ENCODE measurements at places on chromosomes 3 and 15.

DNA sequence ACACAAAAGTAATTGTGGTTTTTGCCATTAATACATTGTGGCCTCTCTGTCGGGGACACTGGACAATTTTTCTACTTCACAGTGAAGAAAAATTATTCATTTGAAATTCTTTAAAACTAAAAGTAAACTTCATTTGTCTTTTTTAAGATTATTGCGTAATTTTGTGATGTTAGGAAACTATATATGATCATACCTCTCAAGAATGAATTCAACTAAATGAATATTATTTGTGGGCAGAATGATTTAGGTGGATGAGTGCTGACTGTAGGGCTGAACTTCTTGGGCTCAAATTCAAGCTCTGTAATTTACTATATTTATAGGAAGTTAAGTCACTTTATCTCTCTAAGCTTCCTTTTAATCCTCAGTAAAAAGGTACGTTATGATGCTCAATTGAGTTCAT, 441.2 kb downstream of the ROBO1 start:
- DNase-seq = no peak

GRCh38 chr15:27408428-27408827, 437.4 kb downstream of the GABRG3 start:
- no peak for DNase-seq

DNA sequence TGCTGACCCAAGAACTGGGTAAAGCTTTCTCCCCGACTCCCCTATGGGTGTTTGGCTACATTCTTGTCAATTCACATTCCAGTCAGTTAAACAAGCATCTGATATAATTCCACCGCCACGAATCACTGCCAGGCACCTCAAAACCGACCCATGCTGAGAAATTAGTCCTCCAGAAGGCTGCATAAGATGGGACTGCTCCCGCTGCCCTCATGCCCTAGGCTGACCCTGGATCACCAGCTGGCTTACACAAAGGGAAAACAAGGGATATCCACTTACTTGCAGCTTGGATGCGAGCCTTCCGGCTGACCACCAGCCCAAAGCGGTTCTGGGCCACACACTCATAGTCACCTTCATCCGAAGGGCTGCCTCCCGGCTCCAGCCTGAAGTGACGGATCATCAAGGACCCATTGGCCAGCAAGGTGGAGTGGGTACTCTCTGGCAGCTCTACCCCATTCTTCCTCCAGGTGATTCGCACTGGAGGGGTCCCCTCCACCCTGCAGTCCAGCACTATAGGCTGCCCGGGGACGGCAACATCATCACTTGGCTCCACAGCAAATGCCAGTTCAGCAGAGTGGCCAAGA, 2.9 kb downstream of the IGDCC3 start:
- DNase-seq = no peak

DNA sequence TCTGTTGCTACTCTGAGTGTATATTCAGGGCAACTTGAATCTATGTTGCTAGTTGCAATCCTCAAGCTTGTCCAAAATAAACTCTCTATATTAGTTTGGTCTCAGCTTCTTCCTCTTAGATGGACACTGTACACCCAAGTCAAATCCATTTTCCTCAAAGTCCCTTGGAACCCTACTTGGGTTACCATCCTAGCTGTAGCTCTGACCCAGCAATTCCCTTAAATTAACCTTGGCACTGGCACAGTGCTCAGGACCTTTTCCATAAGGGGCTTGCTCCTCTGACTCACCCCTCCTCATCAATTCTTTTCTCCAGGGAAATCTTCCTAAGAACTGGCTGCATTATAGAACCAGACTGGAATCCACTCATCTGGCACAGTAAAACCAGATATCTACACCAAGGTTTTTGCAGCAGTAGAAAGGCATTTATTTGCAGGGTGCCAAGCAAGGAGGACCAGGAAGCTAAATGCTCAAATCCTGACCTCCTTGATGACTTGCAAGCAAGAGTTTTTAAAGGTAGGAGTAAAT, 44.9 kb upstream of the B3GALNT1 start:
- no peak for DNase-seq

- DNase-seq = no peak
Measured at GRCh38 chr3:70861234-70861633, 548.8 kb upstream of the MDFIC2 start.

- DNase-seq = no peak
Measured at GRCh38 chr3:66985336-66985920, 12.7 kb upstream of the KBTBD8 start.

GRCh38 chr15:34038871-34039789, at the start of gene AVEN:
Gene AVEN (minus strand): TSS chr15:34039204. CDS start chr15:34039046, 158 bp downstream.
- peak; percentile 50 for DNase-seq

- DNase-seq = peak; percentile 16
Measured at GRCh38 chr3:47283193-47283537, 421 bp downstream of the KLHL18 start.

GRCh38 chr3:107409365-107409764, 32.1 kb downstream of the CCDC54 start:
- DNase-seq = no peak

DNA sequence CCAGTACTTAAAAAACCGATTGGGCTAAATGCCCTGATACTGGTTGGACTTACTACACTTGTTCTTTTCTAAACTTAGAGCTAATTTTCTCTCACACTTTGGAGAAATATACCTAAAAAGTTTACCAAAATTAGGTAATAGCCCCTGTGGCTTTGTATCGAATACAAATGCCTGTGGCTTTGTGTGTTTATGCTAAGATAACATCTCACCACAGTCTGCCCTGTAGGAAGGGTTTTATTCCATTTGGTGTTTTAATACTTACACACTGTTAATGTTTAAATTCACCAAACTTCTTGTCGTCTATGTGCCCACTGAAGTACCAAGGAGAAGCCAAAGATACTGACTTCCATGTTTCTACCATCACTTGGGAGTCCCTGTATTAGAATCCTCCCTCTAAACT, 66.4 kb downstream of the BCHE start:
- no peak for DNase-seq

- DNase-seq = no peak
Measured at GRCh38 chr15:62994439-62994838, 48.1 kb upstream of the TPM1 start.

- no peak for DNase-seq
Measured at GRCh38 chr3:77296527-77296926, 256.6 kb downstream of the ROBO2 start.

GRCh38 chr3:108524537-108524936, 14.1 kb upstream of the MYH15 start:
- DNase-seq = no peak

GRCh38 chr3:45554006-45554666, 40.4 kb upstream of the LIMD1 start:
- no peak for DNase-seq

DNA sequence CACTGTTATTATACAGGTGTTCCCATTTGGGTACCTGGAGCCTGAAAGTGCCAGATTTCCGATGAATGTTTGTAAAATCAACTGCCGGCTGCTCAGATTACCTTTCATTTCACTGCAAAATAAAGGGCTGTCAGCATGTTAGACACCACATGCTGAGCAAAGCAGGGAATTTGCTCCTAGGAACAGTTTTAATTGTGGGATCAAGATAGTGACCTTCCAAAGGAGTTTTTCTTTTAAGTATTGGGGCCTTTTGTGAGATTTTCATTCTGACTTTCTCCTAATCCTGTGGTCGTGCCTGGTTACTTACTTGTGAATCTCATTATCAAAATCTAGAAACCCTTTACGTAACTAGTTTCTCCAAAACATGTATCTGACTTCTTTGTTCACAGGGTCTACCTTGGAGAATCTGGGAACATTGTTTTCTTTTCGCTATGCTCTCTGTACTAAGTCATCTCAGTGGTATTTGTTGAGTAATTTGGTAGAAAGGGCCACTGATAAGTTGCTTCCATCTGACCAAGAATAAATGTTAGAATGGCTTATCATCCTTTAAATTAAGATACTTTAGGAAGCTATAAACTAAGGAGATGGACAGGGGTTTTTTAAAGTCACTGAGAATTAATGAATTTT, 40.8 kb upstream of the LRTM1 start:
- no peak for DNase-seq

- DNase-seq = no peak
Measured at GRCh38 chr3:108511055-108511454, 659 bp upstream of the MYH15 start.

DNA sequence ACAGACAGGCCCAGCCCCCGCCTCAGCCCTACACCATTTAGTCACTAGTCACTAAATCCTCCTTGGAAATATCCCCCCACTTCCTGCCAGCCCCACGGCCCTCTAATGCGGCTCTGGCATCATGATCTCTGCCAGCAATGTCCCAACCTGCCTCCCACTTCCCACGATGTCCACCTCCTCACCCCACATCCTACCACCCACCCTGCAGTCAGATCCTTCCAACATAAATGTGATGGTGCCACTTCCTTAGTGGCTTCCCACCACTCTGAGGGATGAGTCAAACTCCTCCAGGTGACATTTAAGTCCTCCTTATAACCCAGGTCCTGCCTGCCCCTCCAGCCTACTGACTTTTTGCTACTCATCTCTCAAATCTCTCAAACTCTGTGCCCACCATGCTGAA, 167.5 kb downstream of the SHQ1 start:
- no peak for DNase-seq

GRCh38 chr3:101867511-101867910, 18.2 kb downstream of the NFKBIZ start:
- DNase-seq = no peak

DNA sequence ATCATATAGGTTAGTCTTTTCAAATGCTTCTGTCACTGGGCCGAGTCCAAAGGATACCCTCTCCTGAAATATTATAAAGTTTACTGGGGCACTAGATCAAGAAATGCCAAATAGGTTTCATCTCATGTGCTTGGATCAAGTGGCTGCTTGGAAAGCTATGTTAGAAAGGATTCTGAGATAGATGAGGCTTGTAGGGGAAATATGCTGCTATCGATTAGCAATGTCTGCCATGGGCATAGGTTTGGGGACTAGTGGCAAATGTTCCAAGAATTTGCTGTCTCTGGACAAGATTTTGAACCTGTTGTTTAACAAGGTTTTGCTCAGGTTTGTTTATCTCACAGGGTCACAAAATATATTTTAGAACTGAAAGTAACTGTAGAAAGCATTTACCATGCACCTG, 23.0 kb upstream of the UBE2Q2 start:
- no peak for DNase-seq

DNA sequence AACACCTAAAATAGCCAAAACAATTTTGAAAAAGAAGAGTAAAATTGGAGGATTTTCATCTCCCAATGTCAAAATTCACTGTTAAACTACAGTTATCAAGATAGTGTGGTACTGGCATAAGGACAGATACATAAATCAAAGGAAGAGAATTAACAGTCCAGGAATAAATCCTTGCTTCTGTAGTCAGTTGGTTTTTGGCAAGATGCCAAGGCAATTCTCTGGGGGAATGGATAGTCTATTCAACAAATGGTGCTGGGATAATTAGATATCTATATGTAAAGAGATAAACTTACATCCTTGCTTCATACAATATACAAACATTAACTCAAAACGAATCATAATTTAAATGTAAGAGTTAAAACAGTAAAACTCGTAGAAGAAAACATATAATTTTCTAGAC, 57.9 kb upstream of the SELENOK start:
- DNase-seq = no peak

GRCh38 chr3:59970376-59970775, 920.6 kb upstream of the CFAP20DC start:
- DNase-seq = no peak

- no peak for DNase-seq
Measured at GRCh38 chr15:89964232-89964954, 36.7 kb upstream of the ZNF710 start.

DNA sequence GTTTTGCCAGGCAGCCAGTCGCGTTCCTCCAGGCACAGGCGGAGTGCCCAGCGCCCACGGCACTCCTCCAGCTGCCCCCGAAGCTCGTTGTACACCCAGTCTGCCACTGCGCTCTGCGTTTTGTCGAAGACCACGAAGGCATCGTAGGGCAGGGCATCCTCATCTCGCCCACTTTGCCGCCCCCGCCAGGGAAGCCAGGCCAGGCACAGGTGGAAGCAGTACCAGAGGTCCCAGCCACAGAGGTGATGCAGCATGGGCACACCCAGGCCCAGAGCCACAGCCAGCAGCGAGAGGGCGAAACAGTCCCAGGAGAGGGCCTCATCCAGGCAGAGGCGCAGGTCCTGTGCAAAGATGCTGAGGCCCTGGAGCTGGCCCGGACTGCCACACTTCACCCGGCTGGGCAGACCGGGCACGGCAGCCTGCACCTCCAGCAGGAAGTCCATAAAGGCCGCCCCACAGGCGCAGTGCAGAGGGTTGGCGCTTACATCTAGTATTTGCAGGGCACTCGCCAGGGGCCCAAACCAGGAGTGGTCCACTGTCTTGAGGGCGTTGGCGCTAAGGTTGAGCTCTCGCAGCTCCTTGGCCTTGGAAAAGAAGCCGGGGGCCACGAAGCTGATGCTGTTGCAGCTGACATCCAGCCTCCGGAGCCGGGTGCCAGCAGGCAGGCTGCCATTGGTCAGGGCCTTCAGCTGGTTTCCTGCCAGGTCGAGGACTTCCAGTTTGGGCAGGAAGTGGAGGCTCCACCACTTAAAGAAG, 3.7 kb downstream of the TLR9 start:
- no peak for DNase-seq

DNA sequence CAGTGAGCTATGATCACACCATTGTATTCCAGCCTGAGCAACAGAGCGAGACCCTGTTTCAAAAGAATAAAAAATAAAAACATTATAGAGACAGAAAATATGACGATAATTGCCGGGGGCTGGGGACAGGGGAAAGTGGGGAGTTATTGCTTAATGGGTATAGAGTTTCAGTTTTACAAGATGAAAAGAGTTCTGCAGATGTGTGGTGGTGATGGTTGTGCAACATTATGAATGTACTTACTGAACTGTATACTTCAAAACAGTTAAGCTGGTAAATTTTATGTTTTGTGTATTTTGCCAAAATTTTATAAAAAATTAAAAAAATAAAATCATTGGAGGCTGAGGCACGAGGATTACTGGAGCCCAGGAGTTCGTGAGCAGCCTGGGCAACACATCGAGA, 24.8 kb upstream of the ZNF774 start:
- no peak for DNase-seq

DNA sequence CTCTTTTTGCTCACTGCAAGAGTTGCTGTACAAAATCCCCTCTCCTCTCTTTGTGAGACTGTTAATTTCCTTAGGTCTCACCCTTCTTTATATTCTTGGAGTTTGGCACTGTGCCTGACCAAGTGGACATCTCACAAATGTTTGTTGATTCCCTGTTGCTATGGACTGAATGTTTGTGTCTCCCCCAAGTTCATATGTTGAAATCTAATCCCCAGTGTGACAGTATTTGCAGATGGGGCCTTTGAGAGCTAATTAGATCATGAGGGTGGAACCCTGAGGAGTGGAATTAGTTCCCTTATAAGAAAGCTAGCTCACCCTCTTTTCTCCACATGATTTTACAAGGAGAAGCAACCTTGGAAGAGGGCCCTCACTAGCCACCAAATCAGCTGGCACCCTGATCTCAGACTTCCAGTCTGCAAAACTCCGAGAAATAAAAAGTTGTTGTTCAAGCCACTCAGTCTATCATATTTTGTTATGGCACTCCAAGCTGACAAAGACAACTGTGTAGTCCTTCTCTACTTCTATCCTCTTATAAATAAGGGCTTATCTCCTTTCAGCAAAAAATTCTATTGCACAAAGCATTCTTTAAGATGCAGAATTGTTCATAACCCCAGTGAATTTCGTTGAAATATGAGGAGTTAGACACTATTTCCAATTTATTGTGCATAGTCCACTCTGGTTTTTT, 65.5 kb upstream of the NPHP3 start:
- no peak for DNase-seq

GRCh38 chr3:95399585-95399984, 1336.7 kb downstream of the NSUN3 start:
- DNase-seq = no peak
